ENCODE measurements at places on chromosomes 7 and 10.

DNA sequence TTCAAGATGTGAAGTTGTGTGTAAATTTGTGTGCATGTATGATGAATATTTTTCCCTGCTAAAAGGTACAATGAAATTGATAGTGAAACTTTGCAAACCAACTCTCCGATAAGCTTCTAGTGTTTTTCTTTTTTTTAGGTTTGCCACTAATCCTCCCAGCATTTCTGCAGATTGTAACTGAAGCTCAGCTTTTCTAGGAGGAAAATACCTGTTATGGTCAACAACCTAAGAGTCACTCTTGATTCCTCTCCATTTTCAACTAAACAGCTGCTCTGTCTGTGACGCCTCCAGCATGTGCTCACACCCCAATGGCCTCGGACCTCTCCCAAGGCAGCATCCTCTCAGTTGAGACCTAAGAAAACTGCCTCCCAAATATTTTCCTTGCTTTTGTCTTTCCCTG, 406.2 kb downstream of the KCNMA1 start:
- no peak for DNase-seq

DNA sequence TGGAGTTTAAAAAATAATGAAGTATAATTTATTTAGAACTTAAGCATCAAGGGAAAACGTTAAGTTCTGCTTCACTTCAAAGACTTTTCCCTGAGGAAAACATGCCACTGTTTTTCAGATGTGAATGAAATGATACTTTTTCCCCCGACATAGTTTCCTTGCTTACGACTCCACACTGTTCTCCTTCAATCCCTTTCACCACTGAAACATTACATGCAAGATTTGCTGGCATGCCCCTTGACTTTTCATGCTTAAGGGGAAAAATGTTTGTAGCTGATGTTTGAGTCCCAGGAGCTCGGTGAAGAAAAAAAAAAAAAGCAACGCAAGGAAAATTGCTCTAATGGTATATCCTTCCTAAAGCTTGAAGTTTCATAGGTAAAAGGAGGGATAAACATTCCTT, 10.0 kb downstream of the GLI3 start:
- no peak for DNase-seq

GRCh38 chr7:82677493-82677892, 233.9 kb upstream of the CACNA2D1 start:
- no peak for DNase-seq

DNA sequence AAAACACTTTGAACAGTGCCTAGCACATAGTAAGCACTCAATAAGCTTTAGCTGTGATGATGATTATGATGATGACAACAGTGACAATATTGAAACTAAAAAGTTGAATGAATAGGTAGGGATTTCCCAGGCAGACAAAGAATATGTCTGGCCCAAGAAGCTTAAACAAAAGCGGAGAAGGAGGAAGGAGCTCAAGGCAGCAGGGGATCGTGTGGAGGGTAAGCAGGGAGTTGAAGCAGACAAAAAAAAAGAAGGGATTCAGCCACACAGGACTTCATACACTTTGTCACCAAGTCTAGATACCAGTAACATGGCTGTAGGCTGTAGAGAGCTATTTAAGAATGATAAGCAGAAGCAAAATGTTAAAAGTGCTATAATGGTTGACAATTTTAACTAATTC, 144.0 kb downstream of the CALN1 start:
- no peak for DNase-seq

DNA sequence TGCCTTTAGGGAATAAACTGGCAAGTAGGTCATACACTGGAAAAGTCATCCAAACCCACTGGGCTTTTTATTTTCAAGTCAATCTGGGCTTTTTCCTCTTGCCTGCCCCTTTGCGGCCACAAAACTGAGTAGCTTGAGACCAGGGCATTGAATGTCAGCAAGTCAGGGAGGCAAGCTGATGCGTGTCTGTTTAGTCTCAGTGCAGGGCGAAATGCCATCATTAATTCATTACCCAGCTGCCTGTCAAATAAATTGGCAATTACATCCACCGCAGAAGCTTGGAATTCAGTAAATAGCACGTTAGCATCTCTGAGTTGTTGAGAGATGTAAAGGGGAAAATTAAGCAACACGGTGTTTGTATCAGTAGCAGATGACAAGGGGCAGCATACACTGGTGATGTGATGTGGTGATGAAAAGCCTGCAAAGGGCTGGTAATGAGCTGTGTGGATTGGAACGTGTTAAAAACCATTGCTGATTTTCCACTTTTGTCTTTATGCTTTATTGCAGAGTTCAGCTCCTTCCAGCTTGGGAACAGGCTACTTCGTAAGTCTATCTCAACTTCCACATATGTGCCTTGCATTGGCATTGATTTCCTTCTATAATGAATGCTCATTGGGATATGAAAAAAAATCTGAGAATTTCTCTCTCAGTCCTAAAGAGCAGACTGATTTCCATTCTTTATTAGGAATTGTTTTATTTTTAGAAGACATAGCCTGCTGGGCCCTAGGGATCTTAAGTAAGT, 535.9 kb downstream of the AUTS2 start:
- DNase-seq, result no peak

GRCh38 chr7:122881324-122881723, 4.9 kb downstream of the CADPS2 start:
- DNase-seq, result no peak

GRCh38 chr10:122782911-122783310, 62.7 kb downstream of the CUZD1 start:
- no peak for DNase-seq

GRCh38 chr10:103153302-103154197, 39.5 kb downstream of the NT5C2 start:
- peak; percentile 44 for DNase-seq

DNA sequence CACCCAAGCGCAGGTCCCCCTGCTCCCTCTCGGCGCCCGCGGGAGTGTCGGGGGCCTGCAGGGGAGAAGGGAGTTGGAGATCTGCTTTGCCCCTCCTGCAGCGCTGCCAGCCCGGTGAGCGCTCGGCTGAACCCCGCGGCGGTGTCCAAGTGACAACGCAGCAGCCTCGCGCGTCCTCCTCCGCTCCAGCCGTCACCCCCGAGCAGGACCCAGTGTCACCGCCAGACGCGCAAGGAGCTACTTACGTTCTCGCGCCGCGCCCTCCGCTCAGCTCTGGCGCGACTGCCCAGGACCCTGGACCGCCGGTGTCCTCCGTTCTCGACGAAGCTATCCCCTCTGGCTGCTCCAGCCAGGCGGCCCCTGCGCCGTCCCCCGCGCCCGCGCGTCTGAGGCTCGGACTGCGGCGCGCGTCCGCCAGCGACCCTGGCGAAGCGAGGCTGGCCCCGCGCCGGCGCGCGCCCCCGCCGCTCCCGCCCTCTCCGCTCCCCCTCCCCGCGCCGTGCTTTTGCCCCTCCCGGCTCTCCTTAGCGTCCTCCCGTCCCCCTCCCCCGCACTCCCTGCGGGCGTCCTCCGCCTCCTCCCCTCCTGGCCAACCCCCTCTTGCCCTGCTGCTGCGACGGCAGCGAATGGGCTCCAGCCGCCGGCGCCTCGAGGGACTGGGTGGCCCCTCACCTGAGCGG, at the start of gene NRCAM:
Gene NRCAM (minus strand): TSS at position 439 of the 680 bp plus-strand sequence. CDS start 216,372 bp downstream, outside the sequence.
- no peak for DNase-seq

DNA sequence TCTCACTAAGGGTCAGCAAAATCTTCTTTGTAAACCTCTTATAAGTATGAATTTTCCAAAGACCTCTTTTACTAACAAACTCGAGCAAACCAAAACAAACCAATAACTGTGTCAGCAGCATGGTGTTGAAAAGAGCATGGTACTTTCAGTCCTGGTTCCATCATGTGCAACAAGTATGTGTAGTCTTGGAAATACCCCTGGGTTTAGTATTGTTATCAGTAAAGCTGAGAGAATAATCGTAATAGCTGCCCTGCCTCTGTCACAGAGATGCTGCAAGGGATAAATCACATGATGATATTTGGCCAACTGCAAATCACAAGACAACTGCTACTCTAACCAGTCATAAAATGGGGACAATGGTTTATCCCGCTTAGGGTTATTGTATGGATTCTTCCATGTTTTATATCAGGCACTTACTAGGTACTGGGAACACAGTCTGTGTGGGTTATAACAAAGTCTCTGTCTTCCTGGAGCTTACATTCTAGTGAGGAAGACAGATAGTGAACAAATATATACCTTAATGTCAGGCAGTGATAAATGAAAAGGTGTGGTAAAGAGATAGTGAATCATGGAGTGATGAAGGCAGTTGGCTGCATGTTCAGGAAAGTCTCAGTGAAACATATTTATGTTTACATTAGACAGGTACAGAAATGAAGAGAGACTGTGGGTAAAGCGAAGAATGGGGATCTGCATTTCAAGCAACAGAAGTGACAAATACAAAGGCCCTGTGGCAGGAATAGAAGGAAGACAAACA, 60.5 kb upstream of the C10orf90 start:
- DNase-seq, result no peak

- DNase-seq, result no peak
These were observed 98.1 kb downstream of the GPR37 start for GRCh38 chr7:124667312-124668153.

DNA sequence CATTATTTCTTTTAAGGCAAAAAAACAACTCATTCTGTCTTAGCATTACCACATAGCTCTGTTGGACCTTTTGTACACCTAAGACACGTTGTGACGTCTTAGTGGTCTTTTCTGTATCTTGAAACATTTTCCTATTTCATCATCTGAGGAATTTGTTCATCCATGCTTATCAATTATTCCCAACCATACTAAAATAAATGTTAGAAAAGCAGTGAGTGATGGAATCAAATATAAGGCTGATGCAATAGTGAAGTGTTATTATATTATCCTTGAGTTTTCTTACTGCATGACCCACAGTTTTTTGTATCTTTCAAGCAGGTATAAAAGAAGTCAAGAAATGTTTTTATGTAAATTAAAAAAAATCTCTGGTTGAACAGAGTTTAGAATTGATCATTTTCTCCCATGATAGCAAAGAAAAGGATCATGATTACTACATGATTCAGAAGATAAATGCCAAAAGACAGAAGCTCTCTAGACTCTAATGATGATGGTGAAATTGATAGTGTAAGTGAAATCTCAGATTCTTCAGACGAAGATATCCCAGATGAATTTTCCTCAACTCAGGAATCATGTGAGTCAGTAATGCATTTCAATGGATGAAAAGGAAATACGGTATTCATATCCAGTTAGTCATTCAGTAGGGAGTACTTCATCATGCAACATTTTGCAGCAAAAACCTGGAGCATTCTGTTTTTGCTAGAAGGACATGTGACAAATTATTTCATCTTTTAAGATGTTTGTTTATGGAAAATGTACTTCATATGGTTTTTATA, 51.4 kb downstream of the CELF2 start:
- no peak for DNase-seq

- no peak for DNase-seq
These were observed 155.5 kb upstream of the LYZL2 start for GRCh38 chr10:30784897-30785605.

DNA sequence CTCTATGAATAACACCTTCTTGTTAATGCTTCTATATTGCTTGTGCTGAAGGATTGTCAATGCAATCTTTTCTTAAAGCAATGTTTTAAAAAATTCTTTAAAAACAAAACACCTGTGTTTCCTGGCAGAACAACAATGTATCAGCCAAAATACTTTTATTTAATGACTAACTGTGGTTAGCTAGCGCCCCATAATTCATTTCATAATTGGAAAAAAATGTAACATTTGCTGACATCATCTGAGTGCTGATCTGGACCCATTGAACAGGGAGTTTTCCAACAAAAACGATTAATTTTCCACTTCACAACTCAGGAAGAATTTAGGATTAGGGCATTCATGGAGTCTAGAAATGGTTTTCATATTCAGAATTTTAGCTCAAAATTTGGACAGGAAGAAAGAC, 137.6 kb upstream of the CDK6 start:
- DNase-seq, result no peak

DNA sequence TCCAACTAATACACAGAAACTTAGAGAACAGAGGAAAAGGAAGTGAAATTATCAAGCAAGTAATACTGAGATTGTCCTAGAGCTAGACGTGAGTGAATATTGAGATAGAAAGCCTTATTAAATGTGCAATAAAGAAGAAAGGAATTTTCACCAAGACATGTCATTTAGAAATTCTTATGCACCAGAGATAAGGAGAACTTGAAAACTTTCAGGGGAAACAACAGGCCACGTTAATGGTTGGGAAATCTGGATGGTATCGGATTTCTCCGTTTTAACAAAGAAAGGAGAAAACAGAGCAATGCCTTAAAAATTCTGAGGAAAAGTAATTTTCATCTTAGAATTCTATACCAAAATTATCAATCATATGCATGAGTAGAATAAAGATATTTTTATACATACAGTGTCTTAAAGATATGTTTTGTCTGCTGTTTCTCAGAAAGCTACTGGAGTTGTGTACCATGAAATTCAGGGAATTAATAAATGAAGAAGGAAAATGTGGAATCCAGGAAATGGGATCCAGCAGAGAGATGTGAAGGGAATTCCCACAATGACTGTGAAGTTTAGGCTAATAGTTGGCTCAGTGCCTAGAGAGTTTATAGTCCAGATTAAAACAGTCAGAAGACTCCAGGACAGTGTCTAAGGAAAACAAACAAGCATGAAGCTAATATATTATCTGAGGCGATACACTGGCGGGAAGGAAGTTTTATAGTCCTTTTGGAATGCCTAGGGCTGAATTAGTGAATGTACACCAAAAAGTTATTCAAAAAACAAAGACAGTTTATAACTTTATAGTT, 159.5 kb downstream of the PPP1R9A start:
- DNase-seq, result peak; percentile 62

- no peak for DNase-seq
These were observed 107.0 kb upstream of the ZNF716 start for GRCh38 chr7:57342954-57343353.
